LoVo (cell line): ENCODE measurements at places on chromosomes 7 and 10.

DNA sequence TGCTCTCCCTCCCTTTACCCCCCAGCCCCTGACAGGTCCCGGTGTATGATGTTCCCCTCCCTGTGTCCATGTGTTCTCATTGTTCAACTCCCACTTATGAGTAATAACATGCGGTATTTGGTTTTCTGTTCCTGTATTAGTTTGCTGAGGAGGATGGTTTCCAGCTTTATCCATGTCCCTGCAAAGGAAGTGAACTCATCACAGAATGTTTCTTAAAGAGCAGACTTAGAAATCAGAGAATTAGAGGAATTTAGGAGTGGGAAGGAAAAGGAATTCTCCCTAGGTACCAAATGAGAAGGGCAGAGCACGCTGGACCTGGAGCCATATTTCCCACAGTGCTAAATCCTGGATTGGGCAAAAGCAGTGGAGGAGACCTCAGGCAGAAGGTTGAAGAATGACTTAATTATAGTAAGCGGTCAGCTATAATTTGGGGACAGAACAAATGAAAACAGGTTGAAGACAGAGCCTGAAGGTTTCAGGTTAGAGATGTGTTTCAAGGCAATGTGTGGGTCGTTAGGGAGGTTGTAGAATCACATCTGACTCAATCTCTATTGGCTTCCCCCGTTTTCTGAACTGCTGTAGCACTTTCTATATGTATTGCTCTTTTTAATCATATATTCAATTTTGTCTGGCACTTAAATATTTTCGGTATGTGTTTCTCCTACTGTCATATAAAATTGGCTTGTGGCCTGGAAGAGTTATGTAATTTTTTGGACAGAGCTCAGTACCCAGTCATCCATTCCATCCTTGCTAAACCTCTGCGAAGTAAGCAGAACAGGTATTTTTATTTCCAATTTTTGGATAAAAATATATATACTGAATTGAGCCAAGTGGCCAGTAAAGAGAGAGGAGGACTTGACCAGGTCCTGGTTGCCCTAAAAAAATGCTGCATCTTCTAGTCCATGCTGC lies 210.5 kb upstream of the KLF6 start:
- DNase-seq = no peak

DNA sequence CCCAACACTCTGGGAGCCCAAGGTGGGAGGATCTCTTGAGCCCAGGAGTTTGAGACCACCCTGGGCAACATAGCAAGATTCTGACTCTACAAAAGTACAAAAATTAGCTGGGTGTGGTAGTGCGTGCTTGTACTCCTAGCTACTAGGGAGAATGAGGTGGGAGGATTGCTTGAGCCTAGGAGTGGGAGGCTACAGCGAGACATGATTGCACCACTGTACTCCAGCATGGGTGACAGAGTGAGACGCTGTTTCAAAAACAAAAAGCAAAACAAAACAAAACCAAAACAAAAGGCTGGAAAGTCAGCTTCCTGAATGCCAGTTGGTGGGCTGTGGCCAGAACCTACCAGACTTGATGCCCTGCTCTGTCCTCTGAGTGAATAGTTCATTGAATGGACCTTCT lies 242.8 kb downstream of the PHTF2 start:
- DNase-seq = no peak

GRCh38 chr10:72736176-72736827 lies 44.4 kb downstream of the MCU start:
- DNase-seq = peak; percentile 53

DNA sequence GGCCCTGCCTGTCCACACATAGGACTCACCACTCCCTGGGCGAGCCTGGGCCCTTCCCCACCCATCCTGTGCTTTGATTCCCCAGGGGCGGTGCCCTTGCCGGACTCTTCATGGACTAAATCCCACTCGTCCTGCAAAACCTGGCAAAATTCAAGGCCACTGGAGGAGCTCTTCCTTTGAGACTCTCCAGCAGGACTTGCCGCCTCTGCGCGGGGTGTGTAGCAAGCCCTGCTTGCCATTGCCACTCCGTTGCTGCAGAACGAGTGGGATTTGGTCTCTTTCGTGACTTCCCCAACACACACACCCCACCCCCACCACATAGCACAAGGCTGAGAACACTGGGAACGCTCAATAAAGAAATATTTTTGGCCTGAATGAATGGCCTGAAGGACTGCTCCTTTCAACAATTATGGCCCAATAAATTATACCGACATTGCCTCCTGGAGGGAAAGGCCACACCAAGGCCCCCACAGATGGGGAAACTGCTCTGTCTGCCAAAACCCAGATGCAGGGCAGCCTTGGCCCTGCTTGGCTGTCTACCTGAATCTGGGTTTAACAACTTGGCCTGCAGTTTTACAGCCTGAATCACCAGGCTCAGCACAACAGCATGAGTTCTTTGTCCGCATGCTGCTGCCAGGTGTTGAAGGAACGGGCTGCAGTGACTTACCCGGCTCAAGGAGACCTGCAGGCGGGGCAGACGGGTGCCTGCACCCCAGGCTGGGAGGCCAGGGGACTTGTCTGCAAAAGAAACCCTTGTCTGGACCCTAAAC lies 72.8 kb upstream of the KAT6B start:
- peak; percentile 60 for DNase-seq

DNA sequence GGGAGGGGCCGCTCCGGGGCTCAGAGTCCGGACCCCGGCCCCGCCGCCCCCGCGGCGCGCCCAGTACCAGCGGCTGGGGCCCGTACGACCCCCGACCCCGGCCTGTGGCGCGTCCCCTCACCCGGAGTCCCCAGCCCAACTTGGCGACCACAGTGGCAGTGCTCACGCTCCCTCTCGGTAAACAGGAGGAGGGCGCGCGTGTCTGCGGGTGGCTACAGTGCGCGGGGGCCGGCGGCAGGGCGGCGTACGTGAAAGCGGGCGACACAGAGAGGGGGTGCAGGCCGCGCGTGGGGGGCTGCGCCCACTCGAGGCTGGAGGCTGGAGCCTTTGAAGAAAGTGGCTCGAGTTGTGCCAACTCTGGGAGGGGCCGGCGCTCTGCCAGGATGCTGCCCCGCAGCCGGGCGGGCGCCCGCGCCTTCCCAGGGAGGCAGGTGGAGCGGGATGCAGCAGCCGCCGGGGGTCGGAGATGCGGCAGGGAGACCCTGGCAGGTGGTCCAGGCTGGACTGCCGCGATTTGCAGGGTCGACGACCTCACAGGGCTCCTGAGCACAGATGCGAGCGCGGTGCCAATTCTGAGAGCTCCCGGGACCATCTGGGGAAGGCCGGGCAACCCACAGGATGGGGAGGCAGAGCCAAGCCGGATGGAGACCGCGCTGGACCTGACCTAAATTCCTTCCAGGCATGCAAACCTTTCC lies 655 bp downstream of the PTPRE start:
- no peak for DNase-seq

DNA sequence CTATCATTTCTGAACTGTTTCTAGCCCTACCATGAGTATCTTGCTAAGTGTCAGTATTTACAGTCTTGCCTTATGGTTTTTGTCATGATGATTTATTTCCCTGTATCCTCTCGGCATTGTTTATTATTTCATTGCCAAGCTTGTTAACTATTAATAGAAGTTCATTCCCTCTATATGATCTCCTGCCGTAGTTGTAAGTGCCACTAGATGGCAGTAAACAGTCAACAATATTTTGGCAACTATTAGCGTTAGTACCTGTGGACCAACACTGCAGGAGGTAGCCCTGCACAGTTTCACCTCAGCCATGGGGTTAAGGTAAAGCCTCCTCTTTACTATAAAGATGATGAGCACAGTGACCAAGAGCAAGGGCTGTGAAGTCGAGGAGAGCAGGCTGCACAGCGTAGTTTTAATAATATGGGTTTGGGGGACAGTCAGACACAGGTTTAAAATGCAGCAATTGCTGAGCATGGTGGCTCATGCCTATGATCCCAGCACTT lies 26.1 kb upstream of the CCNJ start:
- DNase-seq = peak; percentile 76

GRCh38 chr10:48482207-48482606 lies 122.7 kb downstream of the ARHGAP22 start:
- no peak for DNase-seq

DNA sequence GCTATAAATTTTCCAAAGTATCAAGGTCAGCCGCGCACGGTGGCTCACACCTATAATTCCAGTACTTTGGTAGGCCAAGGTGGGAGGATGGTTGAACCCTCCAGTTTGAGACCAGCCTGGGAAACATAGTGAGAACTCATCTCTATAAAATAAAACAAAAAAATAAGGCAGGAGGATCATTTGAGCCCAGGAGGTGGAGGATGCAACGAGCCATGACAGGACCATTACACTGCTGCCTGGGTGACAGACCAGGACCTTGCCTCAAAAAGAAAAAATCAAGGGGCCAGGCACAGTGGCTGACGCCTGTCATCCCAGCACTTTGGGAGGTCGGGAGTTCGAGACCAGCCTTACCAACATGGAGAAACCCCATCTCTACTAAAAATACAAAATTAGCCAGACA lies 60.3 kb downstream of the ABI1 start:
- DNase-seq = no peak

- no peak for DNase-seq
Observed at GRCh38 chr7:144063710-144064109, 5.9 kb upstream of the OR2A25 start.

DNA sequence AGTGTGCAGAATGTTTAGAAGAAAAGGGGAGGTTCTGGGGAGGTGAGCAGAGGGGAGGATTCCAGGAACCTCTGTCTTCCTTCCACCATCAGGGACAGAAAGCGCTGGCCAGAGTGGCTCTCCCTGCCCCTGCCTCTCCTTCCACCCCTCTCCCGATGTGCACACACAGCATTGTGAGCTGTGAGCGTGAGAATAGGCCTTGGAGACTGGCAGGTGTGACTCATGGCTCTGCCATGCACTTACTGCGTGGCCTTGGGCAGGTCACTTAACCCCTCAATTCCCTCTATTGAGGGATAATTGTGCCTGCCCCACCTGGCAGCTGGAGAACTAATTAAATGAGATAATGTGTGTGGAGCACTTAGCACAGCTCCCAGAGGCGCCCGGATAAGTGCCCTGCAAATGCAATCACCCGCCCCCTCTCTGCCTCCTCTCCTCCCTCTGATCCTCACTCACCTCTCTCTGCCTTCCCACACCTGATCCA lies 115.4 kb downstream of the ZMIZ1 start:
- peak; percentile 62 for DNase-seq

DNA sequence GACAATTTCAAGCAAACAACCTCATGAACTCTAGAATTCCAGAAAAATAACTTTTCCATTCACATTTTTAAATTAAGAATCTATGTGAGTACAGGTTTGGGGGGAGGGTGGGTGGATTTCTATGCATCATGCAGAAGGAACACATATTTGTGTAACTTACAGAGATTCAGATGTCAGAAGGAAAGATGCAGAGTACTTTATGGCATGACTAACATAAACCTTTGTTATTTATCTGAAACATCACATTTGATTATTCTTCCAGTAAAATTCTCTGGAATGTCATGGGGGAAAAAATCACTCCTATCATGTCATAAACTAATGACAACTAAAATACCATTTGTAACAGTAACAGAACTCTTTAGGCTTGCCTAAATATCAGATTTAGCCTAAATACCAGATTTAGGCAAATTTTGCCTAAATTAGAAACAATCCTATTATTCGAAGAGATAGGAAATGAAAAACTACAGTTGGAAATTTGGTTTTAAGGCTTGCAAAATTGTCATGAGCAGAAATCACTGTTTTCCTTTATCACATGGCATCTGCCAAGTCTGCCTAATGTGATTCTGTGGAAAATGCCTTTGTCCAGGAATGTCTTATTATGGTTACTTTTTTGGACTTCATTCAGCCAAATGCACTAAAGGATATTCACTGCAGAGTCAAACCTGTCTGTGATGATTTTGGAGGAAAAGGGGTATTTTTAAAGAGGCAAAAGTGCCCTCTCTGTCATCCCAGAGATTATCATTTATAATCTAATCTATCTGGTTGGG lies 527.7 kb upstream of the CELF2 start:
- no peak for DNase-seq

DNA sequence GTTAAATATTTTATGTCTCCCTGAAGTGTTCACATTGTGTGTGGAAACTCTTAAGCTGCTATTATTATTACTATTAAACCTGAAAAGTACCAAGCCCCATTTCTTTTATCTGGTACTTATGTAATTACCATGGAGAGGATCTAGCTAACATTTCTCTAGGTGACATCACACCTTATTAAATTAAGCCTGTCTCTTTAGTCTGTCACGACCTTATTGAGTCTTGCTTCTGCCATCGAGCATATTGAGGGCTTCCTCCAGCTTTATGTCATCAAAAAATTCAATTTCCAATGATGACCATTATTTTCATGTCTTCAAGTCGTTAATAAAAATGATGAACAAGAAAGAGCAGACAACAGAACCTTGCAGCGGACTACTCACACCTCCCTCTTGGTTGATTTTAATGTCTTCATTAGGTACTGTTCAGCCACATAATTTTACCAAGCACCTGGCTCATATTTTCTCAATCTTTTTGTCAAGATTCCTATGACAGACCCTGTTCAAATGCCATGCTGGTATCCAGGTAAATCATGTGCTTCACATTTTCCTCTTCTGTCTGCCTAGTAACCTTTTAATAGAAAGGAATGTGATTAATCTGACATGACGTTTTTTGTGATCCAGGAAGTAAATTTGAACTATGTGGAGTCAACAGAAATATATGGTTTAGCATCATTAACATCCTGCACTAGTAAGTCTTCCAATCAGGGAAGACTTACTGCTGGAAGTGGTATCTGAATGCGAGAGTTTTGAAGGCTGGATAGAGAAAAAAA lies 556.7 kb downstream of the SORCS3 start:
- no peak for DNase-seq

DNA sequence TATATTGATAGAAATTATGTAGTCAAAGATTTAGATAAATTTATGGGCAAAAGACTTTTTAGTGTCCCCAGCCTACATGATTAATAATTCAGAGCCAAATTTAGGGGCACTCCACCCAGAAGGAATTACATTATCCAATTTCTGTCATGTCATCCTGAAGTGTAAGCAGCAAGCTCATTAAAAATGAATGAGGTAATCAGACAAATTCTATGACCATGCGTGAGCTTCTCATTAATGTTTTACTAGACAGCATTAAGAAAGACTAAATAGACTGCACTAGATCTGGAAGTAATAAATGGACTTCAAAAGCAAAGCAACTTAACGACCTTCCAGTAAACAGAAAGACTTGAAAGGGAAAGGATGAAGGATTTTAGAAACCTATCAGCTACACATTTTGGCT lies 22.7 kb upstream of the TRUB1 start:
- DNase-seq = no peak

DNA sequence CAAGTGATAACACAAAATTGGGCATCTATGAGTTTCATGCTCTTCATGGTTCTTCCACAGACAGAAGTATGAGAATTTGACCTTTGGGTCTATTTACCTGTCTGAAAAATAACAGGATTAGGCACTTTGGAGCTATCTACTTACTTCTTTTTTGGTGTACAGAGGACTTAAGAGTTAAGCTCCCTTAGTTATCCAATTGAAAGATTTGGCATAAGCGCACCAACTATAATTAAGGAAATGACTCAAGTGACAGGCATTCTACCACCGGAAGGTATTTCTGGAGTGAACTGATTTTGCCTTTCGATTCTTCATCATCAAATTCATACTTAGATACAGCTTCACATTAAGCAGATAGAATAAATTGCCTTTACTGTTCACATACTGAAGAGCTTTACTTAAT lies 43.9 kb downstream of the IFIT5 start:
- no peak for DNase-seq

- no peak for DNase-seq
Observed at GRCh38 chr7:41164440-41164839, 538.5 kb downstream of the INHBA start.
